ENCODE measurements at places on chromosomes 2 and 18.

DNA sequence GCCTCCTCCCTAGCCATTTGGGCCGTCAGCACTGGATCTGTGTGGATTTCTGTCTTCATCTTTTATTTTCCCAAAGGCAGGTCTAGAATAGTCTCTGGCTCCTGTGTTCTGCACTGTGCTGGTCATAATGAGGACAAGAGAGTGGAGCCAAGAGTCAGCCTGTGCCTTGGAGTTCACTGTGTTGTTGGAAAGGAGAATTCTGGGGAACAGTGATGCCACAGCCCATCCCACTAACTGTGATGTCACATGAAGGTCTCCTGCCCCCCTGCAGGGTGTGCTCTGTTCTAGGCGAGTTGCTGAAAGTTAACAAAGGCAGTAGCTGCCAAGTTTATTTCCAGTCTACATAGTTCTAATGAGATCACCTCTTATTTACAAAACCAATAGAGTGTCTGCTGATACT lies 248.5 kb downstream of the TPGS2 start:
- DNase-seq = peak; percentile 31

GRCh38 chr2:45218931-45219339 lies 209.7 kb upstream of the SIX2 start:
- DNase-seq = no peak

GRCh38 chr2:176814274-176814673 lies 398.3 kb upstream of the HNRNPA3 start:
- no peak for DNase-seq

DNA sequence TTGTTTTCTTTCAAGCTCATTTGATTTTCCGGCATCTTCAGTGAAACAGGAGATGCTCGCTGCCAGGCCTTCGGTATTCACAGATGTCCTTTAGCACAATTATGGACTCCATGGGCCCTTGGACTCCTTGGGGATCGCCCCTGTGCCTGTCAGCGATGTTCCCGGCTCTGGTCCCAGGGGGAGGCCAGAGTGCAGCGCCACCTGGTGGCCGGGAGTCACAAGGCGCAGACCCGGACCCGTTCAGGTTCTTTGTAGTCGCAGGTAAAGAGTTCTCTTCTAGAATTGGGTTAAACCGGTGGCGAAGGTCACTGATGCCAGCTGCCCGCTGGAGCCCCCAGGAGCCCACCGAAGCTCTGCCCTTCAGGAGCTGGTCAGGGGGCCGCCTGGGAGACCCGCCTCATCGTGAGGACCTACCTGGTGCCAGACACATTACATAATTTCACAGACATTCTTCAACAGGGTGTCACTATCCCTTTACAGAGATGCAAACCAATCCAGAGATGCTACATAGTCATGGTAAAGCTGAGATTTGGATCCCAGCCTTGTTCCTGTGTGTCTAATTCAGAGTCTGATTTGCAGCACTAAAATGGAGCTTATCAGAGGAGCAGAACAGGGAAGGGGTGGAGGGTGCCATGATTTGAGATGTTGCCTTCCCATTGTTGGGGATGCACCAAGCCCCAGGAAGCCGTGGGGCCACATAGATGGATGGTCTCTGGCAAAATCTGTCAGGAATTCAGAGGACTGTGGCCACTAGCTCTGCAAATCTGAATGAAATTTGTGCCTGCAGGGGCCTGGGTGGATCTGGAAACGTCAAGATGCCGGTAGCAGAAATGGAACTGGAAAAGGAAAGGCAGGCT lies 6.0 kb upstream of the INPP5D start:
- DNase-seq = peak; percentile 67

DNA sequence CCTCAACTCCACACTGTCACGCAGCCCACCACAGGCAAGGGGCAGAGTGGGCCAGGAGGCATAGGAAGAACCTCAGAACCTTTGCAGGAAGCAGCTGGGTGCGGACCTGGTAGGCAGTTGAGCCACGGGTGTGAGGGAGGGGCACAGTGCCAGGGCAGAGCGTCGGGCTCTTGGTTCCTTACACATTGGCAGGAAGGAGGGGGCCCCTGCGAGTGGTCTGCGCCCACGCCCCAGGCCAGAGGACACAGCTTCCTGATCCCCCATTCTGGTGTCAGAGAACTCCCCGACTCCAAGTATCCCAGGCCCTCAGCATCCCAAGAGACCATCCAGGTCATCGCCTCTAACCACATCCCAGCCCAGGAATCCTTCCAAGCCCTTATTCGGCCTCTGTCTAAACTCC lies 61.5 kb downstream of the TNS1 start:
- no peak for DNase-seq
